NCI-H2171 (cell line): ENCODE measurements at places on chromosomes 12 and 14.

GRCh38 chr12:41589878-41590277 is 401.8 kb downstream of the PDZRN4 start:
- DNase-seq = no peak

DNA sequence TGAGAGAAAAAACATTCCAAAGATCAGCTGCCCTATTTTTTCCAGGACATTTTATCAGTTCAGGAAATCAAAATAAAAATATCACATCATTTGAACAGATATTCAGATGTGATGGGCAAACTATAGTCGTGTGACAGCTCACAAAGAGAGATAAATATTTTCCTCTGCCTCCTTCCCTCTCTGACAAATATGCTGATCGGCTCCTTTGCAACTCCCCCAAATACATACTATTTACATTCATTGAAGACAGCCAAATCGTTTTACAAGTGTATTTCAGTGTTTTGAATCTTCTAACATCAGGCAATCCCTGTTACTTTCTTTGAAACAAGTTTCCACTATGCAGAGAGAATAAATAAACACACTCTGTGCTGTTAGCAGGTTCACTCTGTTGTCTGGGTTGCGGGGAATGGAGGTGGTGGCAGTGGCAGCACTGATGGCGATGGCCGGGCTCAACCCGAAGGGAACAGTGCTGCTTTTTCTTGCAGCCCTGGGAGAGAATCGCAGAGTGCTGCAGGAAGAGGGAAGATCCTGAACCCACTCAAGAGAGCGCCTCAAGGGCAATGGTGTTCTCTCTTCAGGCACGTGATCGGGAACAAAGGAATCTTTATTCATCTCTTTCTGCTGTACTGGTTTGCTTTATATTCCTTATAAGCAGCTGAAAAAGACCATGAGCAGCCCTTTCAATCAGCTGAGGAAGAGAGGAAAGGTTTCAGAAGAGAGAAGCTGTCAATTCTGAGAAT is 142.5 kb downstream of the PHLDA1 start:
- DNase-seq = no peak

- no peak for DNase-seq
Measured at GRCh38 chr12:38152816-38153736, 163.5 kb upstream of the ALG10B start.

DNA sequence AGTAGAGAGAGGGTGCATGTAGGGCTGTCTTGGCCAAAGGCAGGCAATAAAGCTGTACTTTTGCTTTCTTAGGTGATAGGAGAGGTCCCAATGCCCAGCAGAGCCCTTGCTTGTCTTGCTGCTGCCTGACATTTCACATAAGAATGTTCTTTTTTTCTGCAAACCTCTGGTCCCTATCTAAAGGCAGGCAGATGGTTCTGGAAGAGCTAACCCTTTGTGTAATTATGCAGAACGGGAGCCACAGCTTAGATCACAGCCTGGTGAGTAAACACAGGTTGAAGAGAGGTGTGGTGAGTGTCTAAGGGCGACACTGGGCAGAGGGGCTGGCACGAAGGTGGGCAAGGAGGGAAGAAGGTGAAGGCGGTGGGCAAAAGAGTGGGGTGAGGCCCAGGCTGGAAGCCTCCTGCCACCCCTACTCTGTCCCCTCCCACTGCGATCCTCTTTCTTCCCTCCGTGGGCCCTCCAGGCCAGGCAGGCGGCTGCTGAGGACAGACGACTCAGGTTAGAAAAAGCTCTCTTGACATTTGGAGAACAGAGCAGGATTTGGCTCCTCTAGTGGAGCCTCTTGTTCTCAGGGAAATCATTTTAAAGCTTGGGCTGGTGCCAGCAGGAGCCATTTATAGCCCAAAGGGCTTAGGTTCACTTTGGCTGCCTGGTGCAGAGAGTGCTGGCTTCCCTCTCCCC is 42.8 kb downstream of the PRMT8 start:
- peak; percentile 84 for DNase-seq

GRCh38 chr12:124881123-124881522 is 17.5 kb upstream of the SCARB1 start:
- DNase-seq = no peak

DNA sequence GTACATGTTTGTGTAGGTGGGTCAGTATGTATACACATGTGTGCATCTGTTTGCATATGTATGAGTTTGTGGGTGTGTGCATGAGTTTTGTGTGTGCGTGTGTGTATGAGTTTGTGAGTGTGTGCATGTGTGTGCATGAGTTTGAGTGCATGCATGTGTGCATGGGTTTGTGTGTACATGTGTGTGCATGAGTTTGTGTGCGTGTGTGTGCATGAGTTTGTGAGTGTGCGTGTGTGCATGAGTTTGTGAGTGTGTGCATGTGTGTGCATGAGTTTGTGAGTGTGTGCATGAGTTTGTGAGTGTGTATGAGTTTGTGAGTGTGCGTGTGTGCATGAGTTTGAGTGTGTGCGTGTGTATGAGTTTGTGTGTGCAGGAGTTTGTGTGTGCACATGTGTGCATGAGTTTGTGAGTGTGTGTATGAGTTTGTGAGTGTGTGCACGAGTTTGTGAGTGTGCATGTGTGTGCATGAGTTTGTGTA is 61.5 kb downstream of the FZD10 start:
- DNase-seq = no peak

DNA sequence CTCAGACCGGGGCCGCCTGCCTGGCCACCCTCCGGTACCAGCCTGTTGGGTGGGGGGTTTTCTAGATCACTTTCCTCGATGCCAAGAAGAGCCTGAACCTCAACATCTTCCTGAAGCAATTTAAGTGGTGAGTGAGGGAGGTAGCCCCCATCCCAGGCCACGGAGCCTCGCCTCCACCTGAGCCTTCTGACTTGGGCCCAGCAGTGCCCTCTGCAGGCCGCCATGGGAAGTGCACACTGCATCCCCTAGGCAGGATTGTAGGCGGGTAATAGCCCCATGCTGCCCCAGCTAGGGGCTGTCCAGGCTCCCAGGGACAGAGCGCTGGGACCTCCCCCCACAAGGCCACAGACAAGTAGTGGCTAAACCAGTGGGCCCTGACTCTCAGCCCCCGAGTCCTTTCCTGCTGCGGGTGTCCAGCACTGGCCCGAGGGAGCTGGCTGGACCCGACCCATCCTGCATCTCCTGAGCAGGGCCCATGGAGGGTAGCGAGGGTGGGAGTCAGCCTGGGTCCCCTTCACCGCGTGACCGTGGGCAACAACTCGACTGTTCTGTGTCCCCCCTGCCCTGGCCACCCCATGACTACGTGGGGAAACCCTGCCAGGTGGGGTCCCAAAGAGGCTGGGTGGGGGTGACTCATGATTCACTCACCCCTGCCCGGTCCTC is 15.3 kb upstream of the ADSS1 start:
- peak; percentile 19 for DNase-seq
